ENCODE measurements at places on chromosomes 3 and 15.
A peak's percentile ranks its signal among the peaks of the same experiment; 100 is the strongest.

DNA sequence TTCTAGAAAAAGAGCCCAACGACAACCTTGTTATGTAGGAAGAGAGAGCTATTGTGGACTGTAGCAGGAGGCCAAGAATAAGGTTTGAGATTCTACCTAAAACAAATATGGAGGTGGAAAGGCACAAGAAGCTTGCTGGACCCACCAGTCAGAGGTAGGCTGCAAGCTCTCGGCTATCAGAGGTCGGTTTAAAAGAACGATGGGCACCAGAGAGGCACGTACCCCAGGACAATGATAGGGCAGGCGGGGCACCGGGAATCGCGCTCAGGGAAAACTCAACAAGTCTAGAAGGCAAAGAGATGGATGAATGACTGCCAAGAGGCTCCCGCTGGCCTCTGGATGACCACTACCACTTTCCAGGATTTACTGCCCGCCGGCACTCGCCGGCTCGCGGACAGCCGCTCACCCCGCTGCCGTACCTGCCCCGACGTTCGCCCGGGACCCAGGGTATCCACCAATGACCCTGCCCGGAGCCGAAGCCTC lies 1.1 kb downstream of the HDGFL3 start:
- no peak for DNase-seq

DNA sequence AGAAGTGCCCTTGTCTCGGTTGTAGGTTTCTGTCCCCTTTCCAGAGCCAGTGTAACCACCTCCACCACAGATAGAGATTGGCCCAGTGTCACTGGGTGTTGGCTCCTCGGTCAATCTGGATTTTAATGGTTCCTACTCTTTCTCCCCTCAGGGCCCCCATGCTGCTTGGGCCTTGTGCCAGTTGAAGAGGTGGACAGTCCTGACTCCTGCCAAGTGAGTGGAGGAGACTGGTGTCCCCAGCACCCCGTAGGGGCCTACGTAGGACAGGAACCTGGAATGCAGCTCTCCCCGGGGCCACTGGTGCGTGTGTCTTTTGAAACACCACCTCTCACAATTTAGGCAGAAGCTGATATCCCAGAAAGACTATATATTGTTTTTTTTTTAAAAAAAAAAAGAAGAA lies 75.2 kb downstream of the BOC start:
- no peak for DNase-seq

- DNase-seq: no peak
Measured at GRCh38 chr15:70068783-70069565, 28.7 kb downstream of the TLE3 start.

DNA sequence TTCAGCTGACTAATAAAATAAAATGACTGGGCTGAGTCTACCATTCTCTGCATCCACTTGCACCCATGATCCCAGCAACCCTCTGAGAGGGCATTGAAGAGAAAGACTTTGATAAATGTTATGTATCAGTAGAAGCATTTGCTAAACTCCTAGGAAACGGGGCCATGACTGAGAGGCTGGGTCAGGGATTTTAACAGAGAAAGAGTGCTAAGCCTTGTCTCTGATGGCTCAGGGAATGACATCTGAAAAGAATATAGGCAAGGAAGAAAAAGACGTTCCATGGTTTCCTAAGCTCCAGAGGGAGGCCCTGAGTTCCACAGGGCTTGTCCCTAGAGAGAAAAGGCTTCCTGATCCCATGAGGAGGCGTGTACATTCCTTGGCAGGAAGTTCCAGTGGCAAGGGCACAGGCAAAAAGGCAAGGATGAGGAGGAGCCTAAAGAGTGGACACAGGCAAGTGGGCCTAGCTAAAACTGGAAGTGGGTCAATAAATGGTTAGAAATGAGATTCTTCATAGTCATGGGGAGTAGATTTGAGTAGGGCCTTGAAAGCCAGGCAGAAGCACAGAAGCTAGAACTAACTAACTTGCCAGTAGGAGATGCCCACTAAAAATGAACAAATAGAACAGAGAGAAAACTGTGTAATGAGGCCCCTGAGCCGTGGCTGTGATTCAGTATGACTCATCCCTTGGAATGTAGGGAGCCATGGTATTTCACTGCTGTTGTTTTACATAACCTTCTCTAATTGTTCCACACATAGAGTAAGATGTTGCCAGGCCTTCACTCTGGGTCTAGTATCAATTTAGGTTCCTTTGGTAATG lies 44.9 kb upstream of the MANF start:
- no peak for DNase-seq

DNA sequence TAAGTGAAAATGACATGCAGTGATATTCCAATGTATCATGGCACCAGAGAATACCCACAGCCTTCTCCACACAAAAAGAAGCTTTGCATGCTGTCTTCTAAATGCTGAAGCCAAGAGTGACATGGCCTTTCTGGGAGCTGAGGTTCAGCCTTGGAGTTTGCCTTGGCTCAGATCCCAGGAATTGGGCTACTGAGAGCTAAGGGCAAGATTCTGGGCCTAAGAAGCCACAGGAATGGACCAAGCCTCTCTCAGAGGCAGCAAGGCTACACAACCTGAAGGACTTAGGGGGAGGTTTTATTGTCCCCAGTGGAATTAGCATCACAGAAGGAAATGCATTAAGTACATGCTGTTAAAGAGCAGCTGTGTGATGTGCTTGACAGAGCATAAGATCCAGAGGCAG lies 1078.5 kb downstream of the TUSC7 start:
- no peak for DNase-seq

DNA sequence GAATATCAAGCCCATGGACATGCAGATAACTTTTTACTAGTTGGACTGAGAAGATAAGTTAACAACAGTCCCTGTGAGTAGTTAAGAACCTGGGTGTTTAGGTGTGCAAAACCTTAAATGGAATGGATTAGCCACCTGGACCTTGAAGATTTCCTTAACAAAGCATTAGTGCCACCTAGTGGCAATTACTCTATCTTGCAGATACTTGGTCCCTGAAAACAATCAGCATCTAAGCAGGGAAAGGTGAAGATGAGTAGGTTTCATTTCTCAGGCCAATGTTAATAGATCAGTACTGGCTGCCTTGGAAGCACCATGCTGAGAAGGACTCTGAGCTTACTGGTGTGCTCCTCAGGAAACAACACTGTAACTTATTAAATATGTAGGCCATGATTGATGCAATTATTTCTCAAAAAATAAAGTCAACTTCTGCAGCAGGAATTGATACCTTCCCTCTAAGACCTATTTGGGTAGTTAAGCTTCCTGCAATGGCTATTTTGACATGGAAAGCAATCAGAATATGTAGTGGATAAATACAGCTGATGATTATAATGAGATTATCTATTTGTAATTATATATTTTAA lies 329.4 kb downstream of the TBC1D5 start:
- no peak for DNase-seq

- DNase-seq: no peak
Measured at GRCh38 chr15:68610825-68611224, 32.0 kb downstream of the CORO2B start.

DNA sequence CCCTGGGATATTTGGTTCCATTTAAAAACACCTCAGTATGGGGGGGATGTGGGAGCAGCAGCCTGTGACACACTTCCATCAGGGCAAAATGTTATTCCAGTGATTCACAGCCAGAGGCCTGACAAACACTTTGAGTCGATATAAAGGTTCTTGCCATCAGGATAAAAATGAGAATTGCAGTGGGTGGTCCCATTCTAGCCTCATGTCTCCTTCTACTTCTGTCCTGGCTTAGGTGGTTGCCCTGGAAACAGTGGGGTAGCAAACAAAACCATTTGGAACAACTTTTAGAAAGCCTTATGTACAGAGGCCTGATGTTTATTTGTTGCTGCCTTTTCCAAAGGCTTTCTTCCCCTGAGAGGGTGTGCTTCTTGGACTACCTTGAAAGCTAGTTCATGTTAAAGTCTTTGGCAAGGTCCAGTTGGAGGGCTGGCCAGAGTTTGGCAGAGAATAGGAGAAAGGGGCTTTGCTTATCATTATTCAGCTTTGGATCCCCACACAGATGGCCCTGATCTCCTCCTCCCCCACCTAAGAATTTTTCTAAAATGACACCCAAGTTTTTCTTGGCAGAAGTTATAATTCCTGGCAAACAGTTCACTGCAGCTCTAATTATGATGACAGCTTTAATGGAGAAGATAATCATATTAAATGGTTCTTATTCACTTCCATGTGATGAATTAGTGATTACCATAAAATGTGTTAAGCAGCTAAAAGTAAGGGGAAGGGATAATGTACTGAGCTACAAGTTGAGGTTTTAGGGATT lies 84.2 kb upstream of the ZNF280D start:
- DNase-seq: no peak

GRCh38 chr3:65181391-65181871 lies 493.6 kb upstream of the ADAMTS9 start:
- DNase-seq: peak; percentile 80

DNA sequence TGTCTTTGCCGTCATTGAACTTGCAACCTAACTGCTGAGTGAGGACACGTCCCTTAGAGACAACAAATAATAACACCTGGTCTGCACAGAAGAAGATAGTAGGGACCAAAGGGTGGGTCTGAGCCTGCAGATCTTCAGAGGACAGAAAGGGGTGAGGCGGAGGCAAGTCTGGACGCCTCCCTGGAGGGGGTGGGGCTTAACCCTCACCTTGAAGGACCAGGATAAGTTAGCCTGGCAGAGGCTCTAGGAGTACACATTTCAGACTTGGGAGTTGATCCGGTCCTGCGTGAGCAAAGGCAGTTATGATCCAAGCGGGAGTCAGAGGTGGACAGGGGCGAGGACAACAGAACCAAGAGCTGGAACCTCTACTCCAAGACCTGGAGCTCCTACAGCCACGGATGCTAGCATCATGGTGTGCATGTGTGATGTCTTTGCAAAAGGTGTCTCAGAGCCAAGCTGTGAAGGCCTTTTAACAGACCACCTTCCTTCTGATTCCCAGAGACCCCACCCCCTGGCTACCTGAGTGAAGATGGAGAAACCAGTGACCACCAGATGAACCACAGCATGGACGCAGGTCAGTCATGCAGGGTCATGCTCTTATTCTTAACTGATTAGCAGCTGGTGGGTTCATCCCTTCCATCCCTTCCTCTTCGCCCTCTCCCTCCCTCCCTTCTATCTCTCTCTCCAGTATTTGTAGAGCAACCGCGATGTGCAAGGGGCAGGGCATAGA lies 88.0 kb downstream of the AAGAB start:
- DNase-seq: no peak

DNA sequence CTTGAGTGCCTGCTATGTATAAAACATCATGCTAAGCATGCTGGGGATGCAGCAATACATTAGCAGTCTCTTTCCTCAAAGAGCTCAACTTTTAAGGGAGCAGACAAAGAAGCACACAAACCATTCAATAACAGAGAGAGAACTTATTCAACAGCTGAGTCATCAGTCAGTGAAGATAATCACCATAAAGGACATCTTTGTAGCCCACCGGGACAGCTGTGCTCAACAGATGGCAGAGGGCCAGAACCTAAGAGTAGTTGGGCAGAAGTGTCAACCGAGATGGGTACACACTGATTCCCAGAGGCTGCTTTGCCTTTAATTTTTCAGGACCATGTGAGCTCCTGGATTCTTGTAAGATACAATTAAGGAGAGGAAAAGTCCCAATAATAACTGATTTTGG lies 4.2 kb upstream of the RAB8B start:
- DNase-seq: no peak

GRCh38 chr15:39937696-39938095 lies 3.8 kb downstream of the EIF2AK4 start:
- no peak for DNase-seq

DNA sequence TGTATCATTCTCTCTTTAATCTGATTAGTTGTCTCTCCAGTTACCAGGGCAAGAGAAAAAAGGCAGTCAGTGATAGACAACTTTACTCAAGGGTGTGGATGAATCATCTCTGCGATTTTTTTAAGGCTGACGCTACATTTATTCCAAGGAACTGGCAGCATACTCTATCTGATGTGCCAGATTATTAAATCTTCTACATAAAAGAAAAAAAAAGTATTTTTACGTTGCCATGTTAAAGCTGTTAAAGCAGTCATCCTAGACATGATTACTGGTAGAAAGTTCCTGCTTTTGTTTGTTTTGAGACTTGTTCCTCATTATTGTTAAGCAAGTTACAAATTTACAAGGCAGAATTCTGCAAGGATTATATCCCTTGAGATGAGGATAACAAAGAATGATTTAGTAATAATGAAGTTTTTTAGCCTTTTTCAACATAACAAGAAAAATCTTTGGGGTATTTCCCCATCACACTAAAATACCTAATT lies 121.7 kb downstream of the CBLB start:
- DNase-seq: no peak

DNA sequence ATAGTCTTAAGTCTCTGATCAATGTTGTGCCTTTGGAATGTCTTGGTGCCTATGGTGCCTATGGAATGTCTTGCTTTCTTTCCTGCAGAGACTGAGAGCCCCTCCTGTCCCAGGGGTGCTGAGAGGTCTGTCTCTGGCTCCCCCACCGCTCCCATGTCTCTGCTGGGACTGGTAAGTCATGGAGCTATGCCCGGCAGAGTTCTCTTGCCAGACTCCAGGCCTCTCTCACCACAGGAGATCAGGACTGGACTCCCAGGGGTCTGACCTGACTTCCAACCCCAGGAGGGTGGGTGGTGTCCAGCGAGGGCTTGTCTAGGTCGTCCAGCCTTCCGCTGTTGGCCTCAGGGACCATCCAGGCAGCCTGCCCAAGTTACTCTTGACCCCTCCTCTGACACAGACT lies 14.0 kb upstream of the CYP11A1 start:
- DNase-seq: no peak

GRCh38 chr15:55992769-55993110 lies 672 bp downstream of the NEDD4 start:
- DNase-seq: no peak

- DNase-seq: peak; percentile 54
Measured at GRCh38 chr3:134797741-134798451, 2.8 kb downstream of the EPHB1 start.

DNA sequence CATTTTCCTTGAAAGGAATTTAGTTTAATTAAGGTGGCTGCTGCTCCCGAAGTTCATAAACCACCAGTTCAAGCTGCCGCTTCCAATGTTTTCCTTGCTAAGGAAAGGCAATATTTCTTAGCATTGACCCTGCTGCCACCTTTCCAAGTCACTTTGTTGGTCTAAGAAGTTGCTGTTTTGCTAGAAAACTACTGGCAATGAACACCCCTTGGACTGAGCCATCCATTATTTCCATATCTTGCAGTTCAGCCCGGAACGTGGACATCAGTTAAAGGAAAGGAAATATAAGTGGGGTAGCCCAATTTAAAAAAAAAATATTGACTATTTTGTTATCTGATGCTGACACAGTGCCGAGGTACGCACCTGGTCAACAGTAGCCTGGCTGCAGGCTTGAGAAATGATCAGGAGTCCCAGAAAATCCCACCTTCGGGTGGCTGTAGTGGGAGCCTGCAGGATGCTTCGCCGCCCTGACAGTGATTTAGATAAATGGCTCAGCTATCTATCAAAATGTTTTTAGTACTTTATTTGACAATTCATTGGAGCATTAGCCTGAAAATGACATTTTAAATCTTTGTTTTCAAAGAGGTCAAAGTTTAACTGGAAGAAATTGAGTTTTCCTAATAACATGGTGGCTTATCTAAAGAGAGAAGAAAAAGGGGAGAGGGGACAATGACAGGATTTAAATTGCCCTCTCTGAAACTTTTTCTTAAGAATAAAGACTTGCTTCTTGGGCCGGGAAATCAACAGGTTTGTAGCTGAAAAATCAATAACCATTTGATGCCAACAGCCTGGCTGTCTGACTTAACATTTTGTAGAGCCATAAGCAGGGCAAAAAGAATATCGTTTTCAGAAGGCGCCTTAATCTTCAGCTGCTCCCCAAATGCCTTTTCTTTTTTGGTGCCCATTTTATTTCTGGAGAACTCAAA lies 1.6 kb downstream of the RARB start:
- DNase-seq: no peak
